ENCODE measurements at places on chromosomes 6 and 20.

- DNase-seq = no peak
These were observed 521.7 kb downstream of the EPM2A start for GRCh38 chr6:145213614-145214013.

DNA sequence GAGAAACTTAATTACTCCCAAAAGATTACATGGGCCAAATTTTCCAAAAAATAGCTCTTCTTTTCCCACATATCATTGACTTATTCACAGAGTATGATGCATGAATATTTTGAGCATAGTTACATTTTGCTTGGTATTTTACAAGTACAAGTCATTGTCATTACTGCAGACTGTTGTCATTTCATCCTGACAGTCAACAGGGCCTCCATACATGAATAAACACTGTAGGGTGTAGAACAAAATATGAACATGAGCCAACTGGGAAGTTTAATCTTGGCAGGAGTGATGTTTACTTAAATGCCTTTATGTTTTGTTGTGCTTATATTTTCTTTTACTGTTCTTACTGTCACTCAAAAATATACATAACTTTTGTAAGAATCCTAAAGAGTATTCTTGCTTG is 340.7 kb downstream of the ADGRB3 start:
- DNase-seq = no peak

GRCh38 chr6:100466410-100467128 is 1.8 kb upstream of the SIM1 start:
- no peak for DNase-seq

- DNase-seq = no peak
These were observed 97.4 kb upstream of the DST start for GRCh38 chr6:56739836-56740815.

- no peak for DNase-seq
These were observed 111.8 kb upstream of the SLC35F1 start for GRCh38 chr6:117795234-117795633.

GRCh38 chr6:157172231-157172701 is 151.1 kb downstream of the TMEM242 start:
- no peak for DNase-seq

- no peak for DNase-seq
These were observed 24.6 kb downstream of the ATG5 start for GRCh38 chr6:106300944-106301343.

GRCh38 chr20:63539092-63539430 is 1.9 kb upstream of the PTK6 start:
- DNase-seq = no peak

DNA sequence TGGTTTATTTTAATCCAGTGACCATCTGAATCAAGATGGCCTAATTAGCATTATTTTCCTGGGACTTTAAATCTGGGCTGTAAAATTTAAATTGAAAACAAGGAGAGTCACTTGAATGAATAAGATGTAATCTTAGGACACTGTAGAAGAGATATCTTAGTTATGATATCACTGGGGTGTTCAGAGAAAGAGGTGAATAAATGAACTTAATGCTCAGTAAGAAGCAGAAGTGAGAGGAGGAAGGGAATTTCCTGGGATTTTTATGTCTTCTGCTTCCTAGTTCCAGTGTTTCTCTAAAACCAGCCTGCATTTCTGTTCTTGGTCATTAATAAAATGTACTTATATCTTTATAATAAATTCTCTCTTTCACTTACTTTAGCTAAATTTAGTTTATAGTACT is 136.8 kb upstream of the PTPRK start:
- no peak for DNase-seq
